Stimulated activated CD8-positive, alpha-beta memory T cell treated with anti-CD3 and anti-CD28 coated beads, Interleukin-15, amount 100 ng/mL, for 24 hours (primary cell): ENCODE measurements at places on chromosomes 7 and 10.

GRCh38 chr7:132270517-132270916 is 305.8 kb downstream of the PLXNA4 start:
- no peak for DNase-seq

DNA sequence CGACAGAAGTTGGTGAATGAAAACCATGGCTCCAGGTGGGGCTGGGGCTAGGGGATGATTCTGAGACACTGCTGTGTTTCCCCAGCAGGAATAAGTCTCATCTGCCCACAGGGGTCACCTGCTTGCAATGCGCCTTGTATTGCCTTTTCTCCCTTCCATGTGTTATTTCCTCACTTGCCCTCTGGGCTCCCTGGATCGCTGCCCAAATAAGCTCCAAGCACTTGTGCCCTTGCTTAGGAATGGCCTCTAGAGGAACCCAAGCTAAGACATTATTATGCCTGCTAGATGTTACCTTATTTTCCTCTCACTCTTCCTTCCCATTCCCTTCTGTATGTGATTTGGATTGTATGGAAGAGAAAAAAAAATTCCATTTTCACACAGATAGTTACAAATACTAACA is 24.8 kb upstream of the PLPP4 start:
- DNase-seq: no peak

- DNase-seq: no peak
Measured at GRCh38 chr10:122263971-122264370, 7.1 kb upstream of the BTBD16 start.

GRCh38 chr10:85786401-85786899 is 580.1 kb downstream of the GRID1 start:
- no peak for DNase-seq

DNA sequence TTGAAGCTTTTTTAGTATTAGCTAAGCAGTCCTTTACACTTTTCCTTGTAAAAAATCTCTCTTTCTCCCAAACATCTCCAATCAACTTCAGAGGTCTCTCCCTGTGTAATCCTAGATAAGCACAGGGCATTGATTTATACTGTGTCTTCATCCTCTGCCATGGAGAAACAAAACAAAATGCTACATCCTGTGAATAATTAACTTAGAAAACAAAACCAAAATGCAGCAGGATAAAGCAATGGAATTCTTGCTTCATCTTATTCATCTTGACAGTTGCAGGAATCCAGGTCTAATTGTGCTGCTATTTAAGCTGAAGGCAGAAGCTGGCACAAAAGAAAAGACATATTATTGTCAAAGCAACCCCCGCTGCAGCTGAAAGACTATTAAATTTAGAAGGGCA is 641.5 kb upstream of the SORCS1 start:
- DNase-seq: no peak

GRCh38 chr7:47354831-47355541 is 226.9 kb downstream of the TNS3 start:
- DNase-seq: no peak

DNA sequence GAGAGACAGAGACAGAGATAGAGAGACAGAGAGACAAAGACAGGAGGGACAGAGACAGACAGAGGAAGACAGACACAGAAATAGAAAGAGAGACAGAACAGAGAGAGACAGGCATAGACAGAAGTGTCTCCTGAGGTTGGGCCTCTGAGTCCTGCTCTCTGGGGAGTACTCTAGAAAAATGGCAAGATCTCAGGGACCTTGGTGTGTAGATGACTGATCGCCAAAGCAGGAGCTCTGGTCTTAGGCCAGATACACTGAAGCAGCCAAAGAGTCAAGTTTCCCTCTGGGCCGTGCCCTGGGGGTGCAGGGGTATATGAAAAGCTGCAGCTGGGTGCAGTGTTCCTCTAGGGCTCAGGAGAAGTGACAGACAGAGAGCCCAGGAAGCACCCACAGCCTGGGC is 176.6 kb upstream of the TNS3 start:
- DNase-seq: no peak

DNA sequence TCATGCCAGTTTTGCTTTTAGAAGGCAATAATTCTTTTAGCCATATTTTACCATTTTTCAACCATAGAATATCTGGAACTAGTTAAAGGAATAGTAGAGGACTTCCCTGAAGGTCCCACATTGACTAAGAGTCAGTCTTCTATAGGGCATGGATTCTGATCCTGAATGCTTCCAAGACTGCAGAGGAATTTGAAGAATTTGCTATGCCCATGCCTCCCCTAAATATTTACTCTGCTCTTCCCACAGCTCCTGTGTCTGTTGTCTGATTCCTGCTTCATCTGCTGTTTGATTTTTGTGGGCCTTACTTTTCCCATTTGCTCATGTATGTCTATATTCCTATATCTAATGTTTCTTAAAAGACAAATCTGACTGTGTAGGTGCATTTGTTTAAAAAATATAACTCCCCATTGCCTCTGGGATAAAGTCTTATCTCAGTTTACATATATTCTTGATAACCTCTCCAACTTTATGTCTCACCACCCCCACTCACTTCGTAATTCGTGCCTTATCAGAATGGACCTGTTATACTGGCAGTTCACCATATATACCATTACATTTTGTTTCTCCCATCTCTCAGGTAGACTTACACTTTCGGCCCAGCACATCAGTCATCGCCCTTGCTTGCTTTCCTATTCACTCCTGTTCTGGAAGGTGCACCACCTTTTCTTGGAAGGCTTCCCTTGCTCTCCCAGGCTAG is 33.9 kb downstream of the LRRC4 start:
- DNase-seq: no peak

GRCh38 chr7:26307791-26308190 is 16.1 kb downstream of the SNX10 start:
- no peak for DNase-seq

GRCh38 chr7:31683445-31684225 is 3.4 kb upstream of the PPP1R17 start:
- no peak for DNase-seq

- DNase-seq: no peak
Measured at GRCh38 chr10:125720002-125720382, 483 bp downstream of the EDRF1 start.

- no peak for DNase-seq
Measured at GRCh38 chr7:79376299-79377025, 77.0 kb downstream of the MAGI2 start.

GRCh38 chr7:73995330-73995729 is 32.6 kb upstream of the ELN start:
- no peak for DNase-seq

DNA sequence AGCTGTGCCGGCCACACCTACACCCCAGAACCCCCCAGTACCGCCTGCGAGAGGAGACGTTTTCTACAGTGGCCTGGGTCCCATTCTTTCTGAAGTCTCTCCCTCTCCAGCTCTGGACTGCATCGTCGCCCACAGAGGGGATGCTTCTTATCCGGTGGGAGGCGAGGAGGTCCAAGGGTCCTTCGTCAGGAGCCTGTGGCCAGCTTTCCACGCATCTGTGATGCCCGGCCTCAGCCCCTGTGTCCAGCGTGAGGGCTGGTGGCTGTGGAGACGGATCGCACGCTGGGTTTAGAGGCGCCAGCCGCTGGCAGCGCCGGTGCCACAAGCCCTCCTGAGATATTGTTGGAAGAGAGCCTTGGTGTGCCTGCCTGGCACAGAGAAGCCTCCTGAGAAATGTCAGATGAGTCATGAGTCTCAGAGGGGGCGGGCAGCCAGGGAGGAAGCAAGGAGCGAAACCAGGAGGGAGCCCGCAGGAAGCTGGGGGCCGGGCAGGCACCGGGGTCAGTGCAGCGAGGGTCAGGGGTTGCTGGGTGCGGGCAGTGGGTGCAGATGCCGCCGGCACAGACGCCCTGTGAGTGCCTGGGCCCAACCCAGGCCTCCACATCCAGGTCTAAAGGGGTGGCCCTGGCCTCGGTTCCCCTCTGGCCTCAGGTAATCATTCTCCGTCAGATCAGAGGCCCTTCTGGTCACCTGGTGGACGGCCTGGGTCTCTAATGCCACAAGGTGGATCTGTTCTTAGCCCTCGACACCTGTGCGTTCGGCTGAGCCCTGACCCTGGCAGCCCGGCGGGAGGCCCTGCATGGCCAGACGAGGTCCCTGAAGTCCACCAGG is 86.0 kb upstream of the DIP2C start:
- no peak for DNase-seq

DNA sequence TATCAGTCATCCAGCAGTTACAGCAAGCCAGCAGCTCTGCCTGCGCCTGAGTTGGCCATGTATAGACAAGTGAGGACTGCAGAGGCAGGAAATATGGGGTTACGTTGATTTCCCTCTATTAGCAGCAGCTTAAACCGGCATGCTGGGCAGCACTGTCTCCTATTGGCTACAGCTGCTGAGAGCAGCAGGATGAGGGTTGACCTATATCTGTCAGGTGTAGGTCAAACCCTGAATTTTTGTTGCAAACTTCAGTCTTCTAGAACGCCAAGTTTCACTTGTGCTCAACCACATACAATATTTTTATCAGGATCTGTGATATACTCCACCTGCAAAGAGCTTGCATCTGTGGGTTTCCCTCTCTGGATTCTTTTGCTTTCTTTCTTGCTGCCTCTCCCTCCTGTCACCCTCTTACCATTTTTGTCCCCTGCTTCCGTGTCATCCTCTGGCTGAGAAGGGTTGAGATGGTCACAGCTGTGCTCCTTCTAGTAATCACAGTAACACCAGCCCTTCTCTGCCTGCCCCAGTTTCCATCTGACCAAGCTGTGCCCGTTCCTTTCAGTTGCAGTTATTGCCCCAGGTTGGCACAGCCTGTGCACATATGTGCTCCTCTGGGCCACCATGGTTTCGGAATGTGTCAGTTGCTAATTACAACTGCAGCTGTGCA is 23.8 kb upstream of the GLCCI1 start:
- no peak for DNase-seq

GRCh38 chr10:119893845-119894427 is 1.4 kb downstream of the SEC23IP start:
- no peak for DNase-seq

DNA sequence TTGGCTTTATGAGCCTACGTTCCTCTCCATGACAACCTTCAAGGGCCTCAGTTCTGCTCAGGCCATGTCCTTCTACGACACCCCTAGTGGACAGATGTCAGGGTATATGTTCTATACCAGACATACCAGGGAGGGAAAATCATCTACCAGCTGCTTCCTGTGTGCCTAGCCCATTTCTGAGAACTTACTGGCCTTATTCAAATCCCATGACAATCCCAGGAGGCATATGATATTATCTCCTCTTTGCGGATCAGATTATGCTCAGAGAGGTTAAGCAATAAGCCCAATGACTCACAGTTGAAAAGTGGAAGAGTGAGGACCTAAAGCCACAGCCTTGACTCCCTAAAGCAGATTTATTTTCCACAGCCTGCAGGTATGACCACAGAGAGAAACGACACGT is 139.3 kb downstream of the GLI3 start:
- no peak for DNase-seq

DNA sequence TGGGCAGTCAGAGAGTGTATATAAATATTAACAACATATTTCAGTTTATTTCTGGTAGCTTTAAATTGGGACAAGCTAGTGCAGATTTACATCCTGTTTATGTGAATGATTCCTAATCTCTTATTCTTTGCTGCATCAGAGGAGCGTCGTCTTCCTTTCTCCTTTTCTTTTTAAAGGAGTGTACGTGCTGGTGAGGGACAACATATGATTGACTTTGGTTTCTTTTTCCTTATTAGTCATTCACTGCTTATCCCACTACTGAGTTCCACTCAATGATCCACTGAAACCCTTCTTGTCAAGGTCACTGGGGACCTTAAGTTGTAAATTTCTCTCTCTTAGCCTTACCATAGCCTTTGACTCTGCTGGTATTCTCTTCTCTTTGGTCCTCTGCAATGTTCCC is 116.3 kb downstream of the EXOC4 start:
- DNase-seq: no peak

DNA sequence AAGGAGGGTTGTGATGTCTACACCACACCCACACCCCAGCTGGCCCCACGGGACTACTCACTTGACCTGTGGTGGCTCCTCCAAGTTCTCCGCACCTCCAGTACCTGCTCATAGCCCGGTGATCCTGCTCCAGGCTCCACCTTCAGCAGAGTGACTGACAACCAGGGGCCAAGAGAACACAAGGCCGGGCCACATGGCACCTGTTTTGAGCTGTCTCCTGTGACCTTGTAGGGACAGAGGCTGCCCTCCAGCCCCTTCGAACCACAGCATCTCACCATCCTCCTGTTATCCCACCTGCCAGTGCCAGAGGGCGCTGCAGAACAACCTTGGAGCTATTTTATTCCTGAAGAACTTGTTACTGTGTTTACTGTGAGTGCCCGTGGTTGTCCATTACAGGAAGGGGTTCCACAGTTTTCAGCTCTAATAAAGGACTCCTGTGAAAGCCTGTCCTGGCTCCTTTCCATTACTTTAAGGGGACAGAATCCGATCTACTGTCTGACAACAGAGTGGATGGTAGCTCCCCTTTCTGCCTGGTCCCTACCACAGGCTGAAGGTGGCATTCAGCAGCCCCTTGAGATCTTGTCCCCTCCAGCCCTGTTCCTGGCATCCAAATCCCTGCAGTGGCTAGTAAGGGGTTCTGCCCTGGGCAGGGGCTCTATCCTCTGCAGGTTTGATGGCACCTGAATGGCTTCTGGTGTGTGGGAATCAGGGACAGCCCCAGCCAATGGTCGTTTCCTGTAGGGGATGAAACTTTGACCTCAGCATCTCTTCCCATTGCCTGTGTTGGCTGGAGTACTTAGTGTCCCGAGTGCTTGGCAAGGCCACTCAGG is 50.8 kb downstream of the C10orf120 start:
- no peak for DNase-seq

DNA sequence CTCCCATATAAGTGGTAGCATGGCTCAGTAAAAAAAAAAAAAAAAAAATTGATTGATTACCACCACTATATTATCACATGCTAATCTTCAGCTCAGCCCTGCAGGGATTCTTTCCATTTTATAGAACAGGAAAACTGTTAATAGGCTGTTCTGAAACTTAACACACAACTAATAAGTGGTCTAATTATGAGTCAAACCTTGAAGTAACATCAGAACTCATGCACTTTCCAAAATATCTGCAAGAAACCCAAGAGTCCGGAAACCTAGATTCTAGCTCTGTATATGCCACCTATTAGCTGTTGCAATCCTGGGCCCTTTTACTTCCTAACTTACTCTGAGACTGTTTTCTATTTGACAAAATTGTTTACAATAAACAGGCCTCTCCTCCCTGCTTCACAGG is 23.9 kb downstream of the SEM1 start:
- no peak for DNase-seq

DNA sequence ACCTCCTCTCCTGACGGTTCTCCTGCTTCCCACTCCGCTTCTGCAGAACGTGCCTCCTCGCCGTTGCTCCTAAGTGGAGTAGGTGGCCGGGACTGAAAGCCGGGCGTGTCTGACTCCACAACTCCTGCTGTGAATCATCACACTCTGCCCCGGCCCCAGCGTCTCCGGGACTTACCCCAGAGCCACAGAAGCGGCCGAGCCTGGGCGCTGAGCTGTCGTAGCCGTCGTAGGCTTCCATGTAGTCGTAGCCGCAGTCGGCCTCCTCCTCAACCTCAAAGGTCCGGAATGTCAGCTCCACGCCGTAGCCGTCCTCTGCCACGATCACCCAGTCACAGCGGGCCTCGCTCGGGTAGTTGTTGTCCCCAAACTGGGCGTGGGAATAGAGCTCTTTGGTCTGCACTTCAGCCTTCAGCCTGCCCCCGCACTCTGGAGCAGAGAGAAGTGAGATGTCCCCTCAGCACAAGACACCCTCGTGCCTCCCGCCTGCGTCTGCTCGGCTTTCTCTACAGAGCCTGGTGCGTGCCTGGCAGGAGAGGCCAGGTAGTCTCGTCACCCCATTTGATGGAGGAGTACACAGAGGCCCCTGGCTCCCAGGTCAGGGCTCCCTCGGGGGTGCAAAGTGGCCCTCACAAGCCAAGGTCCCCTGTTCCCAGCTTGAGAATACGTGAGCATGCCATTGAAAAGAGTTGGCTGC is 11.2 kb upstream of the OPALIN start:
- no peak for DNase-seq

- no peak for DNase-seq
Measured at GRCh38 chr10:519055-519715, 170.3 kb downstream of the DIP2C start.
